Spinal cord (tissue), 10 donors: ENCODE measurements at places on chromosomes 7 and 10.
A peak's percentile ranks its signal among the peaks of the same experiment; 100 is the strongest.

GRCh38 chr7:99406557-99406956 lies 1.8 kb downstream of the PDAP1 start:
- no peak for DNase-seq

GRCh38 chr10:119256030-119256429 lies 48.7 kb downstream of the GRK5 start:
- DNase-seq = no peak

- no peak for DNase-seq
Observed at GRCh38 chr10:118850418-118851061, 95.8 kb upstream of the CACUL1 start.

GRCh38 chr7:45211066-45211465 lies 53.5 kb downstream of the RAMP3 start:
- DNase-seq = no peak

DNA sequence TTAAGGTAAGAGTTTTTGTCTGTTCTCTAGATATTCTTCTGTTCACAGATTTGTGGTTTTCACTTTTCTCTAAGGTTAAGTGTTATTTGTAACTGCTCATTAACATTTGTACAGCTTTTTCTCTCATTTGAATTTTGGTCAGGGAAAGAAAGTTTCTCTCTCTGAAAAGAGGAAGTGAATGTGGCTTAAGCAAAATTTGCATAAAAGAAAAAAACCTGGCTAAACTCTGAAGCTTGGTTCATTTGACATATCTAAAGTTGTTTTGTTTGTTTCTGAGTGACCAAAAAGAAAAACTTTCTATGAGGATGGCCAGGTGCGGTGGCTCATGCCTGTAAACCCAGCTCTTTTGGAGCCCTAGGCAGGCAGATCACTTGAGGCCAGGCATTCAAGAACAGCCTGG lies 22.0 kb upstream of the SLC26A4 start:
- DNase-seq = no peak

GRCh38 chr7:121513105-121513504 lies 117.0 kb upstream of the FAM3C start:
- no peak for DNase-seq

DNA sequence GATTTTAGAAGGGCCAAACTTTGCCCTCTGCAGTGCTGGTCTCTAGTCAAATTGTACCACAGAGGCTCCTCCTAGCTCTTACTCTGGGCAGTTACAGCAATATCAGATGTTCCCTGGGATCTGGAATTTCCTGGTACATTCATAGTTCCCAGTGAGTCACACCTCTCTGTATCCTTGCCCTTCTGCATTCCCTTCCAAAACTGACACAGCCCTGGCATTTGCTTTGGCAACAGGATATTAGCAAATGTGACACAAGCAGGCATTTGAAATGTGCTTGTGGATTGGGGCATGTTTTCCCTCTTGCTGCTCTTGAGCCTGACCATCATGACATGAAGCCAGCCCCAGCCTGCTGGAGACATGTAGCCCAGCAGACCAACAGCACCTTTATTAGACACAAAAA lies 284.7 kb upstream of the AKR1E2 start:
- DNase-seq = no peak

DNA sequence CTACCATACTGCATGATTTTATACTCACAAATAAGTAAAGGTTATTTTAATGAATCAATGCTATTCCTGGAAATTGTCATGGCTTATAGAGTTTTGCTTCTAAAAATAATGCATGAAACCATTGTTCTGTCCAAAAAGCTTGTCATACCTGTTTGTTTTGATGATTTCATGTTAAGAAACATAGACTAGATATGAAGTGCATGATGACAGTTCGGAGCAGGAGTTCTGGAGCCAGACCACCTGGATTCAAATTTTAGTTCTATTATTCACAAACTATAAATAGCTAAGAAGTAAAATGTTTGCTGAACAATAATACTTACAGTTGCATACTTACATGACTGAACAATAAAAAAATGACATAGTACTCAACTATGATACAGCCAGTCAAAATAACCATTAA lies 107.0 kb upstream of the AKR1E2 start:
- no peak for DNase-seq

GRCh38 chr7:42831718-42832522 lies 80.0 kb downstream of the C7orf25 start:
- peak; percentile 91 for DNase-seq

DNA sequence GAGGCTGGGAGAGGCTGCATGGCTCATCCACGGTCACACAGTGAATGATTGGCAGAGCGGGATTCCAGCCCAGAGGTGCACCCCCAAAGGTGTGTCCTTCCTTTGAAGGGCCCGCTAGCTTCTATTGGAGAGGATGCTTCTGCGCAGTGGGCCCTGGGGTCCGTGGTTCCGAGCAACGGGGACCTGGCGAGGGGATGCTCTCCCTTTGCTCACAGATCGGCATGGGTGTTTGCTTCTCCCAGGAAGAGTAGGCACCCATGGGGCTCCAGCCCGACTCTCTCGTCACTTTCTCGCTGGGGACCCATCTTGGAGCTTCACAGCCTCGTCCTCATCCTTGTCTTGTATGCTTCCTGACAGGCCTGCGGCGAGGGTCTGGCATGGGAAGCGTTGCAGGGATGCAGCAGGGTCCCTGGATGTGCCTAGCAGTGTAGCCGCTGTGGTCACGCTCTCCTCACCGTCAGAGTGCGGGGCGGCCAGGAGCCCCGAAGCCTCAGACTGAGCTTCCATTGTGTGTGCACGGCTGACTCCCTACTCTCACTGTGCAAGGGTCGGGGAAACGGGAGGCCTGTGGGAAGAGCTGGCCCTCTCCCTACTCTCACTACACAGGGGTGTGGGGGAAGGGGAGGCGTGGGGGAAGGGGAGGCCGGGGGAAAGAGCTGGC lies 538.5 kb upstream of the FOXK1 start:
- no peak for DNase-seq

DNA sequence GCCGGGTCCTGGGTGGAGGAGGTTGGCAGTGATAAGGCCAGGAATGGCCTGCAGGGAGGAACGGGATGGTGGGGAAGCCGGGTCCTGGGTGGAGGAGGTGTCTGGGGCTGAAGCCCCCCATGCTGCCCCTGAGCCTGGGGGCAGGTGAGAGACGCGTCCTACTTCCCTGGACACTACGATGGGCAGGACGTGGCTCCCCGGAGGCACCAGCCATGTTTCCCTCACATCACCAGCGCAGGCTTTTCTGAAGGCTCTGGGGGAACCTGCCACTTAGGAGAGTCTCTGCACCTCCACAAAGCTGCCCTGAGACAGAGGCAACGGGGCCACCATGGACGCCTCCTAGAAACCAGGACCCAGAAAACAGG lies 324.8 kb downstream of the DNAJB6 start:
- no peak for DNase-seq

- DNase-seq = no peak
Observed at GRCh38 chr10:13337128-13337826, 10.8 kb downstream of the SEPHS1 start.

GRCh38 chr7:150410131-150410530 lies 31.0 kb downstream of the ZNF775 start:
- DNase-seq = no peak

- no peak for DNase-seq
Observed at GRCh38 chr7:99365318-99366141, 9.0 kb upstream of the ARPC1B start.

DNA sequence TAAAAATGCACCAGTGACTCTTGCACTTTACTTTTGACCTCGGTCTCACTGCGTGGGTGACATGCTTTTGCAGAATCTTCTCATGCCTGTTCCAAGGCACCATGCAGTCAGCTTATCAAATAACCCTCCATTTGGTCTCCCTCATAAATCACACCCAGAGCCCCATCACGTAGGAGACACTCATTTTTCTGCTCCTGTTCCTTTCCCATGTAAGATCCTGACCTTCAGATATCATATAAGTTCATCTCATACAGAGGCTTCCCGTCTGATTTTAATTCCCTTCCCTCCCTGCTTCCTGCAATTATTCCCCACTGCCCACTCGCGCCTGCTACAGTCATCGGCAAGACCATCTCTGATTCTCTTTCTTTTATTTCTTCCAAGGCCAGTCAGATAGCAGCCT lies 1226.3 kb upstream of the AUTS2 start:
- DNase-seq = no peak

DNA sequence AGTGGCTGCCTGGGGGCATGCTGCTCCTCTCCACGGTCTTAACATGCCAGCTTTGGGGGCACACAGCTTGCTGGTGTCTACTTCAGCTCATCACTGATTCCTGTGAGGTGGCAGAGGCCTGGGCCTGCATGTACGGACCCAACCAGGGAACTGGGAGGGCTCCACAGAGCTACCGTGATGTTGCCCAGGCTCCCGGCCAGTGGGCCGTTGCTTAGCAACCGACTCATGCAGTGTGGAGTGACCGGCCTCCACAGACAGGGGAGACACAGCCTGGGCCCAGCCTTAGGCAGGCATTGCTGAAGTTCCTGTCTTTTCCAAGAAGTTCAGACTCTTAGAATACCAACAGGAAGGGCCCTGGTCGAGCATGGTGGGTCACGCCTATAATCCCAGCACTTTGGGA lies 25.8 kb upstream of the SH2B2 start:
- DNase-seq = peak; percentile 58

DNA sequence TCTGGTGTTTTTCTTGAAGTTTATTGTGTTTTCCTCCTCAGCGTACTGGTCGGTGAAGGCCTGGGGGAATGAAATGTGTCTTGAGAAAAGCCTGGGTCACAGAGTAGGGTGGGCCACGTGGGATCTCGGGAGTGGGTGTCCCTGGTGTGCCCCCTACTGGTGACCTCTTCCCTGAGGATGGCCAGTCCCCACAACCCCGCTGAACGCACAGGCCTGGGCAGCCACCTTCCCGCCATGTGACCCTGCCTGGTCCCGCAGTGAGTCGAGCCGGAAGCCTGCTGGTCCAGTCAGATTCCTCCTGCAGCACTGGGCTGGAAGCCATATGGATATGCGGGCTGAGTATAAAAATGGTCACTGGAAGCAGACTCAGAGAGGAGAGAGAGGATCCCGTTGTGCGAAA lies 52.9 kb upstream of the GNA12 start:
- DNase-seq = no peak

DNA sequence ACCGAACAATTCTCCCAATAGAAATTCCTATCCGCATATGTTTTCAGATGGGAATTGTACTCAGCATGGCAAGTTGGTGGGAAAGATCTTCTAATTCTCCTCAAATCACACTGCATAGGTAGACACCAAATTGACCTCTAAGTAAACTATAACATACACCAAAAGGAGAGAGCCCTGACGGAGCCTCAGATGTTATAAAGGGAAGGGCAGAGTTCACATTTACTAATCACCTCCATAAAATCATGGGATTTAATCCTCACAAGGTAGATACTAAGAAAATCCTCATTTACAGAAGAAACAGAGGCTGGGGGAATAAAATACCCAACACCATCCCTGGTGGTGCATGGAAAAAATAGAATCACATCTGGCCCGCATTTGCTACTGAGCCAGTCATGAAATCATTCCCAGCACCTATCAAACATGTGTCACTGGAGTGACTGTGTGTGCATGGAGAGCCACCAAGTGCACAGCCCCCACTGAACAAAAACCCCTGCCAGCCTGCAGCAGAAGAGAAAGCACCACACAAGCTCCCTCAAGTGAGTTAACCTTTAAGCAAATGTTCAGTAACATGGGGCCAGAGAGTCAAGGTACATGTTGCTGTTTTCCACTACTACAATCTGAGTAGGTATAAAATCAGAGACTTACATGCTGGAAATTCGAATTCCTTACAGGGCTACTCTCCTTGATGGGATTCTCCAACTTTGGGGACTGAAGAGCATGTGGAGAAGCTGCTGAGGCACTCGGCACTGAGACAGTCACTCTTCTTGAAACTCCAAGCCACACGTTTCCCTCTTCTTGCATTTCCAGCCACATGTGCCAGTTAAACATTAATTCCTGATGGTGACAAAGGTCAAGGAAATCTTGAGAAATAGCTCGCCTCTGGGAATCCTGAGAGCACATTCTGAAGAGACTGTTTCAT lies at the start of gene DDC:
Gene DDC (minus strand): TSS at position 766 of the 919 bp plus-strand sequence. CDS start 21,320 bp downstream, outside the sequence.
- no peak for DNase-seq

- no peak for DNase-seq
Observed at GRCh38 chr10:17649052-17649451, 5.1 kb downstream of the STAM start.

DNA sequence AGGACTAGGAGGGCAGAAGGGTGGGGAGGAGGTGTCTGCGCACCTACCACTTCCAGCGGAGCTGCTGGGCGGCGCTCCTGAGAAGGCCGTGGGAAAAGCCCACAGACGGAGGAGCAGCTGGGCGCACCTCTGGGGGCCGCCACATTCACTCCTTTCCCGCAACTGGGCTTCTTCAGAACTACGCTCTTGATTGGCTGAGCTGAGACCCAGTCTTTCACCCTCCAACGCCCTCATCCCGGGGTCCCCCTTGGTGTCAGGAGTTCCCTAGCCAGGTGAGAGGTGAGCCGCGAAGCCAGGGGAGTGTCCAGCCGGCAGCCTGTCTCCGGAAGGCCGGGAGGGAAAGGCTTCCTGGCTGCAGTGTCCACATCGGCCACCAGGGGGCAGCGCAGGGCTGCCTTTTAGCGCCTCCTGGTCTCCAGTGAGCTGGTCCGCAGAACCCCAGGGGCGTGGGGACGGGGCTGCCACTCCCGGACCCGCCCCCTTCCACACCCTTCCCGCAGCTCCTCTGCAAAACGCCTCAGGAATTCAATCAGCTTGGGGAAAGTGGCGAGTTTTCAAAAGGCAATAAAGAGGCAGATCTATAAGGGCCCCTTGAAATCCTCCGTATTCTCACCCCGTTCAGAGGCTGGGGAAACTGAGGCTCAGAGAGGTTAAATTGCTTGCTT lies 98.8 kb downstream of the CHST15 start:
- DNase-seq = peak; percentile 62

GRCh38 chr7:99928994-99929729 lies at the start of gene GJC3:
Gene GJC3 (minus strand): TSS chr7:99929620. CDS start chr7:99929620, 0 bp downstream.
- DNase-seq = no peak

DNA sequence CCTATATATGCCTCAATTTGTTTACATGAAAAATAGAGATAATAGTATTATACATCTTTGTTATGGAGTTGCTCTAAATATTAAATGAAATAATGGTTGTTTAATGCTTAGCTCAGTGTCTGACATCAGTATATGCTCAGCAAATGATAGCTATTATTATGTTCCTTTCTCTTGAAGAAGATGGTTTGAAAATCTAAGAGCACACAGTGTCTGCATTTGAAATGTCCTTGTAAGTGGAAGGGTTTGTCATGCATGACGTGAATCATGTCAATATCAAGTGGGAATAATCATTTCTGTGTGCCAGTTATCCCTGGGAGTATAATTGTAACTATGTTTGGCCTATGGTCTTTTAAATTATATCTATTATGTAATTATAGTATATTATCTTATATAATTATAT lies 377.5 kb upstream of the SORCS1 start:
- DNase-seq = no peak

DNA sequence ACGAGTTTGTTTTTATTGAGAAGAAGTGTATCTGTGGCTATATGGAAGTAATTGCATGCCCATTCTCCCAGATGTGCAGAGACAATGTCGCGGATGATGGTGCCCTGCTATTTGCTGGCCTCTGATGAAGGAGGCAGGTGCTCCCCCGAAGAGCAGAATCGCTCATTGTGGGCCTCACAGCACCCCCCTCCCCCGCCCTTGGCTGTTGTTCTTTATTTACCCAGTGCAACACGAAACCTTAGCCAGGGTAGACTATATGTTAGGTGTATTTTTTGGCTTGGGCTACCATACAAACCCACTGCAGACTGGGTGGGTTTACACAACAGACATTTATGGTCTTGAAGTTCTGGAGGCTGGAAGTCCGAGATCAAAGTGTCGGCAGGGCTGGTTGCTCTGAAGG lies 3.4 kb upstream of the ADCY1 start:
- no peak for DNase-seq

GRCh38 chr7:85162721-85163120 lies 24.1 kb downstream of the SEMA3D start:
- DNase-seq = no peak

GRCh38 chr10:44065788-44066526 lies 318.9 kb downstream of the CXCL12 start:
- DNase-seq = no peak

GRCh38 chr7:143252006-143252405 lies 11.2 kb upstream of the GSTK1 start:
- no peak for DNase-seq
